ENCODE measurements at places on chromosomes 5 and 9.

- DNase-seq, result no peak
Measured at GRCh38 chr9:37746448-37747270, 6.9 kb upstream of the TRMT10B start.

DNA sequence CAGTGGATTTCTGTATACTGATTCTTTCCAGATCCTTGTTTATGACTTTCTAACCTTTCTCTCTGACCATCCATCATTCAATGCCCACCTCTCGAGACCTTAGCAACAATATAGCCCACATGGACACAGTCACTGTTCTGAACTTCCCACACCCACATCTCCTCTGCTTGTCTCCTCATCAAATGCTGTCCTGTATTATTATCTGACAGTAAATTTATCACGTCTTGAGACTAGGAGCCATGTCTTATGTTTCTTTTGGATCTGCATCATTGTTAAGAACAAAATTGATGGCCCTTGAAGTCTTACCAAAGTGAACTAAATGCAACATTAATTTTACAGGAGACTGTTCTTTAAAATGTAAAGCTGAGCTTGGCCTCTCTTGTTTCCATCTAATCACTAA lies 495.4 kb upstream of the KLF4 start:
- no peak for DNase-seq

DNA sequence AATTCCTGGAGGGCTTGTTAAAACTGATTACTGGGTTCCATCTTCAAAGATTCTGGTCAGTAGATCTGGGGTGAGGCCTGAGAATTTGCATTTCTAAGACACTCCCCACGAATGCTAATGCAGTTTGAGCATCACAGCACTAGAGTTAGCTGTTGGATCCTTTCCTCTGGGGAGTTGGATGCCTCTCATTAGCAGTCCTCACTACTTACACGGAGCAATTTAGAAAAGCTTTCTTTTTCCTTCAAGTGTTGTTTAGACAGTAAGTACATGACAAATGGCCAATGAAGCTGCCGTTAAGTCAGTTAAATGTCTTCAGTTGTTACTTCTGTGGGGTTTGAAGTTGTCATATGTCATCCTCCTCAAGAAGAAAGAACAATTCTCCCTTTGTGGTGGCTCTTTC lies 74.9 kb upstream of the HMHB1 start:
- no peak for DNase-seq

- DNase-seq, result peak; percentile 53
Measured at GRCh38 chr5:71830681-71831539, 111.8 kb downstream of the CARTPT start.

DNA sequence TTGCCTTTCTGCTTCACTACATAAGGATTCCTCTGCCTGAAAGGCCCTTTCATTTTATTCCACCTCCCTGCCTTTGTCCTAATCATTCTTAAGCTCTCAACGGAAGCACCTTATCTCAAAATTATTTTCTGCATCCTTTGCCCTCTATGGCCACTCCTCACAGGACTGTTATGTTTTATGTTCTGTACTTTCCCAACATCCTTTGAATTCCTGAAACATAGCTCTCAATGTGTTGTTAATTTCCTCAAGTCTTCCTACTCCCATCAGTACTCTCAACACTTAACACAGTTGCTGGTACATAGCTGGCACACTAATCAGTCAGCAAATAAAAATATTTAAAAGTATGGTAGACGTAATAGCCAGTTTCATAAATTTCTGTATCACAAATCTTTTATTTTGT lies 193.0 kb downstream of the RFX3 start:
- no peak for DNase-seq

DNA sequence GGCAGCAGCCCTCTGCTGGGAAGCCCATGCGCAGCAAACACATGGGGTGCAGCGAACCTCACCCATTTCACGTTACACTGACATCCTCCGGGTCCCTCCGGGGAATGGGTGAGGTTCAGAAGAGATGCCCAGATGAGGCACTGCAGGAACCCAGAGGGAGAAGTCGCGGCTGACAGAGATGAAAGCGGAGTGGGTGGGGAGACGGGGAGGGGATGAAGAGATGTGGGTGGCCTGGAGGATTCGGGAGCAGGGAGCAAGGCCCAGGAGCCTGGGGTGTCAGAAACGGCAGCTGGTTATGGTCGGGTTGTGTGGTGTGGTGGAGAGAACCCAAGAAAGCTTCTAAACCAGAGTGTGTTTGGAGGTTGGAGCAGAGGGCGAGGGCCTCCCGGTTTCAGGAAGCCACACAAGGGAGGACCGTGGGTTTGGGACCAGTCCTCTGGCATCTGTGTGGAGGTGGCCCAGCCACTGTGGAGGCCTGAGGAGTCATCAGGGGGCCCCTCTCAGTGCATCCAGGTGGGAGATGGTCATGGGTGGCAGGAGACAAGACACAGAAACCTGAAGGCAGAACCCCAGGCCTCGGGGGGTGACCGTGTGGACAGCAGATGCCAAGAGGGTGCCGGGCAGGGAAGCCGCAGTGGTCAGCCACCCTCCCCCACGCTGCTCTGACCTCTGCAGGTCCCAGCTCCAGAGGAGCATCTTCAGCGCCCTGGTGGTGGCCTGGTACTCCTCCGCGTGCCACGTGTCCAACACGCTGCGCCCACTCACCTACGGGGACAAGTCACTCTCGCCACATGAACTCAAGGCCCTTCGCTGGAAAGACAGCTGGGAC lies 8.6 kb downstream of the UCK1 start:
- DNase-seq, result no peak

GRCh38 chr5:39498278-39498952 lies 73.6 kb upstream of the DAB2 start:
- no peak for DNase-seq

DNA sequence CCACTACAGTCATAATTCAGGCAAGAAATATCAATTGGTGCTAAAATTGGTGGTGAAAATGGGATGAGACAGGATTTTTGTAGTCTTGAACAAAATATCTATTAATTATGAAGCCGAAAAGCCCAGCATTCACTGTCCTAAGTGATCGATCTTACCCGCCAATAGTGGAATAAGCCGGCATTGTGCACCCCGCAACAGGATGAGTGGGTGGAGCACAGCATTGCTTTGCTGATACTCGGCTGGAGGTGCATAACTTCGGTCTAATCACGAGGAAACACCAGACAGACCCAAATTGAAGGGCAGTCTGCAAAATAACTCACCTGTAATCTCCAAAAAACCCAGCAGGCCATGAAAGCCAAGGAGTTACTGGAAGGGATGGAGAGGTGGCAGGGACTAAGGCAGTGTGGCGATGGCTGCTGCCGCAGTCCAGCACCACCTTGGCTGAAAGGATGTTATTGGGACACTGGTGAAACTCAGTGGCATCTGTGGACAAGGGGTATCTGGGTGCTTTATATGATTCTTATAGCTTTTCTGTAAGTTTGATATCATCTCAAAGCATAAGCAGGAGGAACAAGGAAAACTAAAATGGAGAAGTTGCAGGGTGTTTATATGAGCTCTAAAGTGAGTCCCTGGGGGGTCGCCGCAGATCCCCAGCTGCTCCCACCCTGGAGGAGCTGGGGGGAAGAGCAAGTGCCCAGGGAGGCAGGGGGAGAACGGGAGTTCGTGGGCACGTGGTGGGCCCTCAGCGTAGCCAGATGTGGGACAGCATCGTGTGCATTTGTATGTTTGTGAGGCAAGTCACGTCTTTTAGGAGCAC lies 45.2 kb downstream of the AHRR start:
- no peak for DNase-seq

- no peak for DNase-seq
Measured at GRCh38 chr9:132040246-132040645, 39.4 kb downstream of the MED27 start.

DNA sequence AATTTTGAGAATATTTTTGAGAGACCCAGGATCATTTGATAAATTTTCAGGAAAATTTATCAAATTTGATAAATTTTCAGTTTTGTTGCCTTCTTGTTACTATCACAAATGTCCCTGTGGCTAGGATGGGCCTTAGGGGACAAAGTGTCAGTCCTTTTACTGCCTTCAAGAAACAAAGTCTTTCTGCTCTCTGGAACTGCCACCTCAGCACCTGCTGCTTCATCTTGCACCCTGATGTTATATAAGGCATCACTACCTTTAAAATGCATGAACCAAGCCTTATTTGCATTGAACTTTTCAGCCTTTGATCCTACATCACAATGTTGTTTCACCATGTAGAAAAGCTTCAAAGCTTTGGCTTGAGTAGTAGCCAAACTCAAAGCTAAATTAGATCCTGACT lies 123.0 kb upstream of the CNTLN start:
- no peak for DNase-seq

DNA sequence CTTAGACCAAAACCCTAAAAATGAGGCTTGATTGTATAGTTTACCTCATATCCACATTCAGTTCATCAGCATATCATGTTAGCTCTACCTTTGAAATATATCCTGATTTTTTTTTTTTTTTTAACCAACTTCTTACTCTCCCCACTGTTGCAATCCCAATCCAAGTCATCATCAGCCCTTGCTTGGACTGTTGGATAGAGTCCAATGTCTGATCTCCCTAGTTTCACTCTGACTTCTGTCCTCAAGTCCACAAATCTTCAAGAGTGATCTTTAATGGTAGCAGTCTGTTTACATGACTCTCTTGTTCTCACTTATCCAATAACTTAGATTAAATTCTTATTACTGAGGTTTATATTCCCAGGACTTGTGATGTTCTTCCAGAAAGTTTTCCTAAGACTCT lies 30.8 kb downstream of the NAA35 start:
- no peak for DNase-seq

DNA sequence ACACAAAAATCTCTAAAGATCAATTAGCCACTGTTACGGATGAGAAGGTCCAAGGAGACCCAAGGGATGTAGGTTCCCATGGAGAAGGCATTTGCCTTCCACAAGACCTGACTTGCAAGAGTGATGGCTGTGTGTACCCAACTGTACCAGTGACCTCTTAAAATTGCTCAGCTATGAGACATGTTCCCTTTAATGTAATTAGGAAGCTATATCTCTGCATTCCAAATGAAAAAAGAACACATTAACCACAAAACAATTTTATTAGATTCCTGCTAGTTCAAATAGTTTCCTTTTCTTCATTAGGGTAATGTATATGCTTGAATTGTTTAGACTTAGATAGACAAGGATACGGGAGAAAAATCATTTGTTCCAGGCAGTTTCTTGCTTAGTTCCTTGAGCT lies 3.3 kb downstream of the OR2Y1 start:
- no peak for DNase-seq

DNA sequence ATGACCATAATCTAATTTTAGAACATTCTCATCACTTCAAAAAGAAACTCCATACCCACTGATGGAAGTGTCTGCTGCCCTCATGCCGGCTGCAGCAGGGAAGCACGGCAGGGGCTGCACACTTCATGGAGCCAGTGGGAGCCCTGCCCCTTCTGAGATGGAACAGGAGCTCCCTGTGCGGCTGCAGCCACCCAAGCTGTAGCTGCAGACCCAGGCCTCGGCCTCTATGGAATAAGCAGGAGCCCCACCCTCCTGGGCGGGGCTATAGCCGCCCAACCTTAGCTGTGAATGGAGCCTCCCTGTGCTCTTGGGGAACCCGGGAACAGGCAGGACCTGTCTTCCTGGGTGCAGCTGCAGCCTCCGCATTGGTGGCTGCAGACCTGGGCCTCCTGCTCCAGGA lies 128.5 kb downstream of the NUDT12 start:
- DNase-seq, result no peak

GRCh38 chr9:77541600-77541999 lies 106.5 kb downstream of the GNA14 start:
- no peak for DNase-seq

DNA sequence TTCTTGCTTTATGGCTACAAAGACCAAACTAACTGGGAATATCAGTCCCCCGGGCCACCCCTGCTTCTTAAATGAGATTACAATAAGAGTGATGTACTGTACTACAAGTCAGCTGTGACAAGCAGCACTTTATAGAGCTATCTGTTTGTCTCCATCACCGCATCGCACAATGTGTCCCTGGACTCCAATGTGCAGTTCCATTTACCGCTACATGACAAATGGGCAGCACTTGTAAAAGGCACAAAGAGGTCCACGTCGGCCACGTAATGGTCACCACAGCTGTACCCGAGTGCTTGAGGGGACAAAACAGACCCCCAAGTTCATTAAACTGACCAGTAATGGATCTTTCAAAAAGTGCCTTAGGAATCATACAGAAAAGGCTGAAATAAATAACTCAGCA lies 54.1 kb downstream of the PSMB7 start:
- DNase-seq, result no peak

DNA sequence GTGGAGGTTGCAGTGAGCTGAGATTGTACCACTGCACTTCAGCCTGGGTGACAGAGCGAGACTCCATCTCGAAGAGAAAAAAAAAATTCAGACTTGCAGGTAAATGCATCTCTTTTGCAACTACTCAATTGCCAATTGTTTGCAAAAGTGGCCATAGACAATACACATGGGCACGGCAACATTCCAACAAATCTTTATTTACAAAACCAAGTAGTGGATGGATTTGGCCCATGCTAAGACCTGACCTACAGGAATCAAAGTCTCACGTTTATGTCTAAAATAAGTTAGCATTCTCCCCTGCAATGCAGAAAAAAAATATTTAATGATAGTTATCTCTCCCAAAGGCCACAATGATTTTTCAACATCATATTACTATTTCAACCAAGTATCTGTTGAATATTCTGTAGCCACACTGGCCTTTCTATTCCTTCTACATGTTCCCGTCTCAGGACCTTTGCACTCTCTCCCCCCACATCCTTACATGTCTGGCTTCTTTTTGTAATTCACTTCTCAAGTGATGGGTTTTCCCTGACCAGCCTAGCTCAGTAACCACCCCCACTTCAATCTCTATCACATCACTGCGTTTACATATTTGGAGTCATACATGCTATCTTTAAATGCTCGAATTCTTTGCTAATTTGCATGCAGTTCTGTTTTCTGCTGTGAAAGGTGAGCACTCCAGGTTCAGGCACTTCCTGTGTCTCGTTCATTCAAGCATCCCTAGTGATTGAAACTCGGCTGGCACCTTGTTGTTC lies 54.2 kb downstream of the FNBP1 start:
- DNase-seq, result no peak

- peak; percentile 84 for DNase-seq
Measured at GRCh38 chr9:104993291-104993963, 65.5 kb upstream of the ABCA1 start.

DNA sequence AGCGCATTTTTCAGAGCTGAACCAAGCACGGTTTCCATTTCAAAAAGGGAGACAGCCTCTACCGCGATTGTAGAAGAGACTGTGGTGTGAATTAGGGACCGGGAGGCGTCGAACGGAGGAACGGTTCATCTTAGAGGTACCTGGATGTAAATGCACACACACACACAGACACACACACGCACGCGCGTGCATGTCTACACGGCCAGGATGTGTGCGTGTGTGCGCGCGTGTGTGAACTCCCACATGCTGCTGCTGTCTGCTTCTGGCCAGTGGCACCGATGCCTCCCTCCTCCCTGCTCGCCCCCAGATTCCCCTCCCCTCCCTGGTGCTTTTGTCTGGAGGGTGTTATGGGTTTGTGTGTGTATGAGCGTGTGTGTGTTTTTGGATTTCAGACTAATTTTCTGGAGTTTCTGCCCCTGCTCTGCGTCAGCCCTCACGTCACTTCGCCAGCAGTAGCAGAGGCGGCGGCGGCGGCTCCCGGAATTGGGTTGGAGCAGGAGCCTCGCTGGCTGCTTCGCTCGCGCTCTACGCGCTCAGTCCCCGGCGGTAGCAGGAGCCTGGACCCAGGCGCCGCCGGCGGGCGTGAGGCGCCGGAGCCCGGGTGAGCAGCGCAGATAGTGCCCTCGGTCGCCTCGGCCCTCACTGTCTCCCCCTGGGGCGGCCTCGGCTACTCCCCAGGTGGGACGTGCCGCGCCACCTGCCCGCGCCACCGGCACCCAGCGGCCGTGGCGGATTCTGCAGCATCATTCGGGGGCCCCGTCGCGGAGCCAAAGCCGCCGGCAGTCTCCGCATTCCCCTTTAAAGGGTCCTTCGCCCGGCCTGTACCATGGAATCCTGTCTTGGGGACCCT lies at the start of gene NTRK2:
TSS of gene NTRK2 (plus strand) at position 442 of the 850 bp plus-strand sequence. CDS start 1,020 bp downstream, outside the sequence.
- peak; percentile 70 for DNase-seq

Measured in globus pallidus (tissue), 1 donor.